Activated CD8-positive, alpha-beta memory T cell treated with anti-CD3 and anti-CD28 coated beads for 48 hours (primary cell): ENCODE measurements at places on chromosomes 13 and 19.

GRCh38 chr19:23439623-23440022, 44.4 kb upstream of the ZNF91 start:
- DNase-seq, result no peak

- DNase-seq, result peak; percentile 11
These were observed 39.3 kb downstream of the EFNA2 start for GRCh38 chr19:1324806-1325567.

GRCh38 chr19:19443283-19443682, 37.8 kb downstream of the GATAD2A start:
- DNase-seq, result no peak

DNA sequence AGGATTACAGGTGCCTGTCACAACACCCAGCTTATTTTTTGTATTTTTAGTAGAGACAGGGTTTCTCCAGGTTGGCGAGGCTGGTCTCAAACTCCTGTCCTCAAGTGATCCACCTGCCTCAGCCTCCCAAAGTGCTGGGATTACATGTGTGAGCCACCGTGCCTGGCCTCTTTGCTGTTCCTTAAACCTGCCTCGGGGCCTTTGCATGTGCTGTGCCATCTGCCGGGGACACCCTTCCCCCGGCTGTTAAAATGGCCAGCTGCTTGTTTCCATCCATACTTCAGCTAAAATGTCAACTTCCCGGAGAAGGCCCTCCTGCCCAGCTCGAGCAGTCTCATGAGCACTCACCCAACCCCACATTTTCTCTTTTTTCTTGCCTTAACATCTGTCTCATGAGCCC, 19.1 kb upstream of the PDE4C start:
- DNase-seq, result no peak

GRCh38 chr13:29301027-29301426, 294.5 kb downstream of the SLC7A1 start:
- no peak for DNase-seq

DNA sequence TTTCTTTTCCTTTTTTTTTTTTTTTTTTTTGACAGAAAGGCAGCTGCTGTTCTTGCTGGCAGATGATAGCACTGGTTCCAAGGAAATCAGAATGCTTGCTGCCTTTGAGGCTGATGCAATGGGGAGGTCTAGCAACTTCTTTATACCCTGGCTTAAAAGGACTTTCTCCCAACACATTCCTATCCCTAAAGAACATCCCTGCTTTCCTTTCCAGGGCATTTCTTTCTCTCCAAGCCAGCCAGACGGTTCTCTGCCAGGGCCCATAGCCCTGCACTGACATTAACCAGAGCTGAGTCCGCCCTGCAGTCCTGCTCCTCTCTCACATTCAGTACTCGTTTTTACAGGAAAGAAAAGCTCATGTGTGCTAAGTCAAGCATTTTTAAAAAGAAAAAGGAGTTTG, 133.9 kb upstream of the WASF3 start:
- no peak for DNase-seq
